Left lung (tissue), 14 donors: ENCODE measurements at places on chromosomes 4 and X. TPM values are rescaled to one million over a fixed set of nuclear protein-coding genes. Genes with fewer than 3 reads are reported as not detected.

Gene LONRF3
- total RNA-seq = 23.0 TPM

Gene AMBN
- total RNA-seq = not detected

Gene TMA16
- 18.9 TPM for total RNA-seq

Gene PASD1
- total RNA-seq = not detected

Gene EGFL6
- total RNA-seq = 36.7 TPM
